ENCODE measurements at places on chromosomes 2 and 18.

DNA sequence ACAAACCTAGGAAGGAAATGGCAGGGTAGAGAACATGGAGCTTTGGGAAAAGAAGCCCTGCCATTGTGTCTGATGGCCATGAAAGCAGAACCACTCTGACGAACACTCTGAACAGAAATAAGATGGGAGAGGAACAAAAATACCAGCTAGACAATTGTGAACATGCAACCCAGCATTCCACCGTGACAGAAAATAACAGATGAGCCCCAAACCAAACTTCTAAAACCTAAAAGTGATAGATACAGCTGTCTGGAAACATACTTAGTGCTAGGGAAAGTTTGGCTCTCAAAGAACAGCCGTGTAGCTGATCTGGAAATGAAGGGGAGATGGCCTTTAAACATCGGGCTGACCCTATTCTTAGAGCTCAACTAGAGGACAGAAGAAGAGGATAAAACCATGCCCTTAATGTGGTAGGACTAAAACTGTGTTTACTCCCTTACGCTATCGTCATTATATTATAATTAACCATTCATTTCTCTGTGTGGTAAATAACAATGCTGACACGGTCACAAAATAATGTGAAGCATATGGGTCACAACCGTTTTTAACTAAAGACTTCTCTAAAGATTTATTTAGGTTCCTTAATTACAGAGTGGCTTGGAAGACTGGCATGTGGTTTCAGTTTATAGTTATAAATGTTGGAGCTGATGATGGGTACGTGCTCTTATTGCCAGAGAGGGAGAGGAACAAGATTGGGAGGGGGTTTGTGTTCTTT is 80.6 kb downstream of the MYO1B start:
- DNase-seq = no peak

- peak; percentile 2 for DNase-seq
Observed at GRCh38 chr18:61765097-61765496, 127.7 kb downstream of the RNF152 start.

- DNase-seq = no peak
Observed at GRCh38 chr2:44166096-44166495, 2.6 kb upstream of the PPM1B start.

DNA sequence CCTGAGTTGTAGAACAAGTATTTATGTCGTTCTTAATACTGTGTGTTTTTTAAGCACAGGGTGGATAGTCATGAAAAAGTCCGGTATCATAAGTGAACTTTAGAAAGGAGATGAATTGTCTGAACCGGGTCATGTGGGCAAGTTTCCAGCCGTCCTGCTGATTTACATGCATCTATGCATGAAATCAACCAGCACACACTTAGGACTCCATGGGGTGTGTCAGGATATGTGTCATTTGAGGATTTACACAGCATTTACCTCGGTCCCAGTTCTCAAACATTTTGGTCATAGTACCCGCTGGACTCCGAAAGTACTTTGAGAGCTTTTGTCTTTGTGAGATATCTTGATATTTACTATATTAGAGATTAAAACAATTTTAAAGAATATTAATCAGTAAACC is 47.5 kb upstream of the TWSG1 start:
- DNase-seq = no peak

DNA sequence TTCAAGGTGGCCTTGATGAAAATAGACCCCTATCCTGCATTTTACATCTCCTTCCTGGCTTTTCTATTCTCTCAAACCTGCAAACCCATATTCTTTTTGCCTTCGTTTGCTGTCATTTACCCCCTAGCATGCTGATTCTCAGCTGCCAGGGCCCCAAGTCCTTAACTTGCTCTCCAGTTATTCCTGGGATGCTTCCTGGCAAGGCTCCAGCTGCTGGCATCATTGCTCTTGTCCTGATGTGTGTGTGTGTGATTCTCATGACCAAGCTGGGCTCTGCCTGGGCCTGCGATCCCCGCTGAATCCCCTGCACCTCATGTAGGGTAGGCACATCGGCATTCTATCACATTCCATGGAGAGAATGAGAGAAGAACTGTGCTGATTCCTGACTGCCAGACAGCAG is 11.9 kb downstream of the NPAS2 start:
- no peak for DNase-seq

GRCh38 chr2:54956111-54956627 is 94.1 kb downstream of the RTN4 start:
- DNase-seq = no peak

DNA sequence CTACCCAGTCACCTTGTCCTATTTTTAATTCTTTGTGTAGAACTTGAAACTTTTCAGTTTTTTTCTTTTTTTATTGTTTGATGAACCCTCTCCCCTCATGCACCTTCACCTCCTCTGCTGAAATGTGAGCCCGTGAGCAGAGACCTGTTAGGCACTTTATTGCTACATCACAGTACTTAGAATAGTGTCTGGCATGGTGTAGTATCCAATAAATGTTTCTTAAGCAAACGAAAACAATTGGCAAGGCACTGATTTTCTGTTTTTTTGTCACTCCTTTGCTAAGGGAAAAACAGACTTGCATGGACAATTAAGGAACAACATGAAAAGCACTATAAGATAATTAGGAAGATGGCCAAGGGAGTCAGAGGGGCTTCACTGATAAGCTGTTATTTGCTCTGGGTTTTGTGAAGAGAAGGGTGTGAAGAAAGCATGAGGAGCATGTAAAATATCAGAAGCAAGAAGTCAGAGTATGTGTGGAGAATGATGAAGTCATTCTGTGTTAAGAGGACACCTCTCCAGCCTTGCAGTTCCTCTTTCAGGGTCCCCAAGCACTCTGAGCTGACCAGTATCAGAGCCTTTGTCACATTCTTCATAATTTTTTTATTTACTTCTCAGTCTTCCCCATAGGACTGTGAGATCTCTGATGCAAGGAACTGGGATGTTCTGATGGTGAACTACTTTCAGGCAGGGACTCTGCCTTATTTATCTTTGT is 99.7 kb upstream of the CAVIN2 start:
- no peak for DNase-seq

DNA sequence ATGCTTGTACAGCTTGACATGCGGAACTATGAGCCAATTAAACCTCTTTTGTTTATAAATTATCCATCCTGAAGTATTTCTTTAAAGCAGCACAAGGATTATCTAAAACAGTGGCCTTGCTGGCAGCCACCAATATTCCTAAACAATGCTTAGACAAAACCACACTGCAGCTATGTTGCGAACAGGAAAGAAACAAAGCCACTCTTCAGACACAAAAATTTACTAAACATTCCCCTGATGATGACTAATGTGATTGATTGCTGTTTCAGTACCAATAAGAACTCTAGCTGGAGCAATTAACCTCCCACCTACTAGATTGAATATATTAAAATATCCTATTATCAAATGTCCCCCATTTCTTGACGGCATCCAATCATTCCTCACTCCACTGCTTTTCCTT is 325.8 kb upstream of the REG3G start:
- DNase-seq = no peak

DNA sequence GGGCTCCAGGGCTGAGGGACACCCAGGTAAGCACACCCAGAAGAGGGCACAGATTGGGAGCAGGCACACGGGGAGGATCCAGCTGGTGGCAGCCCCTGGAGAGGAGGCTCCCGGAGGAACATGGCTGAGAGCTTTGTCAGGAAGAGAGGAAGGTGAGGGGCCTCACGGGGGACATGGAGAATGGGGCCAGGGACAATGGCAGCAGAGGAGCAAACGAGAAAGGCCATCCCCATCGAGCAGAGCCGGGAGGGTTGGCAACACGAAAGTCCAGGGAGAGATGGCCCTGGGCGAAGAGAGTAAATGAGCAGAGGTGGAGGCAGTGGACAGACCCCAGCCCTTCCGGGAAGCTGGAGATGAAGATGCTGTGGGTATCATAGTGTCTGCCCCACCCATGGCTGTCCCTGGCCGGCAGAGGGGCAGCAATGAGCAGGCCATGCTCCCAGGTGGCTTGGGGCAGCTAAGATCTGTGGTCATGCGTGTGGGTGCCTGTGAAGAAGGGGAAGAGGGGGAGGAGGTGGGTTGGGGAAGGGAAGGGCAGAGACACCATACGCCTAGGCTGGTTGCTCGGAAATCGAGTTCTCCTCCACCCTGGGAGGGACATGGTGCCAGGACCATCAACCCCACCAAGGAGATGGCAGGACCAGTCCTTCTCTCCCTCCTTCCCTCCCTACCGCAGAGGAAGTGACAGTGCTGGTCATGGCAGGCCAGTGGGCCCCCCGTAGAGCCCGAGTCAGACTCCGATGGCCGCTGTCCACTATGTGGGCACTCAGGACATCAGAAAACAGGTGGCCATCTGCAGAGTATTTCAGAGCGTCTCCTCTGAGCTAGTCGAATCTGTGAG is 191.7 kb downstream of the NDUFA10 start:
- DNase-seq = no peak

DNA sequence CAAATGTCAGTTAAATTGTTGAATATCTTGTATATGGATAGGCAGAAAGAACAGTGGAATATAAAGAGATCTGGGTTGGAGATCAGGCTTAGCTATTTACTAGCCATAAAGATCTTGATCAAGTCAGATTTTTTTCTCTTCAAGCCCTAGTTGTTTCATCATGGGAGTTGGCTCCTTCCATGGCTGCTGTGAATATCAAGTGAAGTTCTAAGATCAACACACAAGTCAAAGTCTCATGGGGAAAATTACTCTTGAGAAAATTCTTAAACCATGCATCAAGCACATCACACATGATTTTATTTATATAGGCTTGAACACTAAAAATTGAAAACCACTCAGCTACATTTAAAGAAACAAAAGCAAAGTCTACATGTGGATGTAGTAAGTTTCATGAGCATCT is 79.8 kb downstream of the C1D start:
- no peak for DNase-seq

GRCh38 chr2:191637182-191638078 is 40.5 kb upstream of the NABP1 start:
- peak; percentile 50 for DNase-seq

- no peak for DNase-seq
Observed at GRCh38 chr2:45577441-45577840, 33.6 kb downstream of the SRBD1 start.

DNA sequence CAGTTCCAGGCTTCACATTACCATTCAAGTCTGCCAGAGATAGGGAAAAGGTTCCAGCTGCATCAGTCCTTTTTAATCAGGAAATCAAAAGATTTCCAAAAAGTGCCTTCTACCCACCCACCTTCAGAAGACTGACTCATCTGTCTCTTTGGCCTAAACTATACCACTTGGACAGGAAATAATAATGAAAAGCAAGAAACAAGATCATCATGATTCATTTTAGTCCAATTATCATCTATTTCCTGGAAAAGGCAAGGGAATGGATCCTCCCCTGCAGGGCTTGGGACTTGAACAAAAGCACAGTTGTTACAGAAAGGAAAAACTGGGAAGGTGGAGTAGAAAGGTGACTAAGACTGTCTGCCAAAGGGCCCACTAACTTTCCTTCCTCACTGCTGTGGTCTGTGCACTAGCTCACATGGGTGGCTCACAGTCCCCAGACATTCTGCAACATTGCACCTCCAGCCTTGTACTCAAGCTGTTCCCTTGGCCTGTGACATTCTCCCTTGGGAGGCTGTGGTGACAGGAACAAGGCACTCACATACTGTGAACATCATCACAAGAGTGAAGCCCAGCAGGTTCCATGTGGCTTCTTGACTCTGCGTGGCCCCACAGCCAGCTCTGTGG is 75.3 kb downstream of the VSNL1 start:
- no peak for DNase-seq

GRCh38 chr2:23637011-23637778 is 252.2 kb downstream of the KLHL29 start:
- no peak for DNase-seq

DNA sequence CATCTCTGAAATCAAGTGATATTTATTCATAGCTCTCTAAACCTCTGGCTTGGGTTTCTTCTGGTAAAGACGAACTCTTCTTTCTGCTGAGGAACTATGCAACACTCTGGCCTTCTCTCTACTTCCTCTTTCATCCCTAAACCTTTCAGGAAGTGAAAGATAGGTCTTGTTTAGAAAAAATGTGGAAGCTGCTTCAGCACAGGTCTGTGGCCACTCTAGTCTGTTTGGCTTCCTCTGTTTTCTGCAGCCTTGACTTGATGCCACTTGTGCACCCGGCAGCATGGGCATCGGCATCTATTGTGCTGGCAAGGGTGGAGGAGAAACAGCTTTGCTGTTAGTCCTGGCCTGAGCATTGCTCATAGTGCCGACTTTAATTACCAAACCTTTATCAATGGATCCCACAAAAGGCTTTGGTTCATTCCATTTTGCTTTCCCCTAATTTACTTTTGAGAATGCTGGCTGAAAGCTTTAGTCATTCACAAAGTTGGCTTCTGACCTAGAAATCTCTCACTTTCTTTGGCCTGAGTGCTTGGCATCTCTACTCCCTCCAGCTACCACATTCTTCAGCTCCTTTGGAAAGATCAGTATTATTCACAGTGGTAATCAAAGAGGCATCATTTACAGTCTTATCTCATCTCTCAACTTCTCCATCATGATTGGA is 32.0 kb upstream of the GPR39 start:
- DNase-seq = no peak

DNA sequence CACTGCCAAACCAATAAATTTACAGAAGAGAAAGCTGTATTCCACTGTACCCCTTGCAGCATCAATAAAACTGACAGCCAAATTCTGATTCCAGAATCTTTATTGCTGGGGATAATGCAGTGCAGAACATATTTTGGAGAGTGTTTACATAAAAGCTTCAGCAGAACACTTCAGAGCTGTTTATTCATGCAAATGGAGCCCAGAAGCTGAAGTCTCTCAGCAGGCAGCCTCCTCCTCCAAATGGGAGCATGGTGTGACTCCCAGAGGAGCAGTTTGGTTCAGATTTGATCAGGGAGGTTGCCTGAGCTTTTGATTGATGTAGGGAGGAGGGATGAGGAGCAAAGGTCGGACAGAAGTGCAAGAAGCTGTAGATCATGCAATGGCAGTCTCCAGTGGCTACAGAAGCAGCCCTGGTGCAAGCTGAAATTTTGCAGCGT is 22.4 kb downstream of the LHCGR start:
- DNase-seq = no peak

DNA sequence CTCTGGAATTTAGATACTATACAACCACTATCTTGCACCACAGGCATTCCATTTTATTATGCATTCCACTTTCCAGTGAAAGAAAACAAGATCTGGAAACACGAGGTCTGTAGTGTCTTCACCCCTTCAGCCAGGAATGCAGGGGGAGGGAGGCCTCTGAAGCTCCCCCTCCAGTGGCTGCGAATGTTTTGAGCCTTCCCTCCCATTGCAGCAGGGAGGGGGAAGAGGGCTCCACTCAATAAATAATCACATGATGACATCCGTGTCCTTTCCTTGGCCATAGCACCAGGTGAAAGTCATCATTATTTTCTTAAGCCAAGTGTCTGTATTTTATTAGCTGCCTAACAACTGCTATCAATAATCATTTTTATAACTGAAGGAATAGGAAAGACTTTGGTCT is 38.6 kb downstream of the ALPK2 start:
- no peak for DNase-seq

GRCh38 chr18:9516437-9517064 is 41.2 kb downstream of the RALBP1 start:
- peak; percentile 79 for DNase-seq

GRCh38 chr2:128623776-128624761 is 305.4 kb upstream of the HS6ST1 start:
- no peak for DNase-seq

GRCh38 chr2:237408335-237409000 is 5.5 kb downstream of the COL6A3 start:
- DNase-seq = no peak
